Activated naive CD8-positive, alpha-beta T cell treated with anti-CD3 and anti-CD28 coated beads, Interleukin-2, amount 50 U/mL, for 24 hours (primary cell): ENCODE measurements at places on chromosomes 13 and 19.

GRCh38 chr19:33266974-33267484 lies 35.3 kb downstream of the CEBPA start:
- DNase-seq = no peak

DNA sequence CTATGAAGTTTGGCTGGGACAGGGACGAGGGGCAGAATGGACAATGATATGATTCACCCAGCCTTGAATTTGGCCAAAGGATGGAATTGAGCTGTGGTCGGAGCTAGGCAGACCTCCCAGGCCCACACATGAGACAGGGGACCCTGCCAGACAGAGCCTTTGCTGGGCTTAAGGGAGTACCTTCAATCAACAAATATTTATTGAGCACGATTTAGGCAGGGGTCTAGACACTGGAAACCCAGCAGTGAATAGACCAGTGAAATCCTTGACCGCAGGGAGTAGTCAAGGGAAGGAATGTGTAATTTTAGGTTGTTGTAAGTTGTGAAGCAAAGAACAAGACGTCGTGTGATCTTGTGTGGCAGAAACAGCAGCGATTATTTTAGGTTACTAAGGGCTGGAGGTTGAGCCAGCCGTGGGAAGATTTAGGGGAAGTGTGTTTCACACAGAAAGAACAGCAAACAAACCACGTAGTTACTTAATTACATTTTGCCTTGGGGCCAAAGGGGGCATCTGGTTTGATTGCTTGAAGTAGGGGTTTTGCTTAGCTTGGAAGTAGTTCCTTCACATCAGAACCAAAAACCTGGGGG lies 16.9 kb upstream of the AP1M2 start:
- DNase-seq = peak; percentile 34

DNA sequence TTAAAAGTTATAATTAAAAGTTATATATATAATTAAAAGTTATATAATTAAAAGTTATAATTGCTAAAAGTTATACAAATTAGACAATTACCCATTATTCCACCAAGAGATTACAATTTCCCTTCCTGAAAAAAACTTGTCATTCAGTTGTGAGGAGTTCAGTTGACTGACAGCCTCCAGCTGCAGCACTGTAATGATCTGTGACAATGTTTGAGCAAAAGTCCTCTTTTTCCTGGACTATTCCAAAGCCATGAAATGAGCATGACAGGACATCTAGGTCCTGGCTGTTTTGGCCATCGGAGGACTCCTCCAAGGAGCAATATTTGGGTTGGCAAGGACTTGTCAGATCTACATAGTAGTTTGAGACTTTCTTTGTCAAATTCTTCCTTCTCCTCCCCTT lies 258.7 kb upstream of the EDNRB start:
- no peak for DNase-seq

- no peak for DNase-seq
These were observed 9.8 kb downstream of the MCF2L start for GRCh38 chr13:112978561-112979405.

DNA sequence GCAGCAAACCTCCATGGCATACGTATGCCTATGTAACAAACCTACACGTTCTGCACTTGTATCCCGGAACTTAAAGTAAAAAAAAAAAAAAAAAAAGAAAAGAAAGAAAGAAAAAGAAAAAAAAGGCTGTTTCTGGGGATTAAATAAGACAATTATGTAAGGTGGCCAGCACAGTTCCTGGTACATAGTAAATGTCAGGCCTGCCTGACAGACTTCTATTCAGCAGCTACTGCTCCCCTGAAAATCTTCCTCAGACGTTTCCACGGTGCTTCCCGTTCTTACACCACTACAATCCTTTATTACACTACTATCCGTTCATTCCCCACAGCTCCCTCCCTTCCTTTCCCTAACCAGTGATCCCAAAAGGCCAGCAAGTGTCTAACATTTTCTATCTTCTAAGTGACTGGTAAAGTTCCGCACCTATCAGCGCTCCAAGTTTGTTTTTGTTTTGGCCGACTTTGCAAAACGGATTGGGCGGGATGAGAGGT lies 636 bp upstream of the RB1 start:
- no peak for DNase-seq

DNA sequence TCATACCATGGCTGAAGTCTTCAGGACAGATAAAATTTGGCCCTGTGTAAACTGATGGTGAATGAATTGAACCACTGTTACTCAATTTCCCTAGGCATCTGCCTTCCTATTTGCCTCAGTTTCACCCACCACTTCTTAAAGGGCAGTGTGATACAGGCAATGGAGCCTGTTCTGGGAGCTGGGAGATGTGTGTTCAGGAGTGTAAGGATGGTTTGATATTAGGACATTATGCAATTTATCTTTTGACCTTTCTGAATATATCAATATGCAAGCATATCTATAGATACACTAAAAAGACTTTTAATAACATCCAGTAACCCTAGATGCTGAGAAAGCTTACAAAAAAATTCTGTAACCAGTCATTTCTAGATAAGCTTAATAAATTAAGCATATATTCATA lies 14.6 kb downstream of the IZUMO2 start:
- DNase-seq = no peak

GRCh38 chr19:49475995-49476880 lies 2.2 kb downstream of the FLT3LG start:
- DNase-seq = peak; percentile 85

DNA sequence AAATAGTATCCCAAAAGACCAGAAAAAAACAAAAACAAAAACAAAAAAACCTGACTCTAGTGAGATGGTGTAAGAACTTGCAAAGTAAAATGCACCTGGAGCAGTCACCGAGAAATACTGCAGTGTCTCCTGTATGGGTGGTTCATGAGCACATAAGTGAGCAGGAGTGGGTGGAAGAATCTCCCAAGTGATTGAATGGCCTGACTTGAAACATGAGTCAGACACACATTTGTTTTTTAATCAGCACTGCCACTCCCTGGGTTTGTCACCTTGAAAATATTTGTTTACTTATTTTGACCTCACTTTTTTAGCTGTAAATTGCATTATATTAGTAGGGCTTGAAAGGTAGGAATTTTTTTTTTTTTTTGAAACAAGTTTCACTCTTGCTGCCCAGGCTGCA lies 2.0 kb downstream of the ZNF431 start:
- DNase-seq = no peak

- DNase-seq = no peak
These were observed 52.1 kb downstream of the DACH1 start for GRCh38 chr13:71814806-71815360.
